Esophagus muscularis mucosa (tissue), 4 donors: ENCODE measurements at places on chromosomes 12 and 14. TPM values are rescaled to one million over a fixed set of nuclear protein-coding genes. Genes with fewer than 3 reads are reported as not detected.

- DNase-seq: no peak
These were observed 131.5 kb downstream of the GPR135 start for GRCh38 chr14:59333668-59334067.

DNA sequence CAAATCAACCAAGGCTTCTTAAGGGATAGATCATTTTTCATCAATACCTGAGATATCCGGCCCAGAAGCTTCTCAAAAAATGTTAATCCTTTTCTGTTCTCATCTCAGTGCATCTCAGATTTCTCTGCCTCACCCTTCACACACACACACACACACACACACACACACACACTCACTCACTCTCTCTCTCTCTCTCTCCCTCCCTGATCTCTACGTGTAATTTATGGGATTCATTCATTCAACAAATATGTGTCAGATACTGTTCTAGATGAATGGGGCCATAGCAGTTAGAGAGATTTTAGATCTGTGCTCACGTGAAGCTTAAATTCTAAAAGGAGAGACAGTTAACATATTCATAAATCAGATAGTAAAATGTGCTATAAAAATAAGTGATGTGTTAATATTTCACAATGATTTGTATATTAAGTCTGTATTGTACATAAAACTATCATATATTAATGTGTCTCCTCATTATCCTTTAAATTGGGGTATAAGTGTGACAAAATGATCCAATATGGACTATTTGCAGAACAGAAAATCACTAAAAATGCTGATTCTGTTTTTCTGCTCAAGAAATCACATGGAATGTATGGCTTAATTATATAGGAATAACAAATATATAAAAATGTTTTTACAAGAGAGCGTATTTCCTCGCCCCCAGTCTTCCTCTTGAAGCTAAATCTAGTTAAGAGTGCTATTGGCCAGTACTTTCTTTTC, 7.3 kb upstream of the FRMD6 start:
- no peak for DNase-seq

DNA sequence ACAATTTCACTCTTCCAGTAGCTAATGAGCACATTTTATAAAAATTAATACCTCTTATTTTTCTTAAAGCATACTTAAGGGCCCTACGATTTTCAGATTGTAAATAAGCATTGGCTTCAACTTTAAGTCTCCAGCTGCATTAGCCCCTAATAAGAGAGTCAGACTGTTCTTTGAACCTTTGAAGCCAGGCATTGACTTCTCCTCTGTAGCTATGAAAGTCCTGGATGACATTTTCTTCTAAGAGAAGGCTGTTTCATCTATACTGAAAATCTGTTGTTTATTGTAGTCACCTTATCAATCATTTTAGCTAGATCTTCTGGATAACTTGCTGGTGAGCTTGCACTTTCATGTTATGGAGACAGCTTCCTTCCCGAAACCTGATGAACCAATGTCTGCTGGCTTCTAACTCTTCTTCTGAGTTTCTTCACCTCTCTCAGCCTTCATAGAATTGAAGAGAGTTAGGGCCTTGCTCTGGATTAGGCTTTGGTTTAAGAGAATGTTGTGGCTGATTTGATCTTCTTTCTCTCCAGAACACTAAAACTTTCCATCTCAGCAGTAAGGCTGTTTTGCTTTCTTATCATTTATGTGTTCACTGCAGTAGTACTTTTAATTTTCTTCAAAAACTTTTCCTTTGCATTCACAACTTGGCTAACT, 377.1 kb upstream of the RGS6 start:
- no peak for DNase-seq

The BRI3BP gene
- 2.2 TPM for total RNA-seq

The PHETA1 gene
- total RNA-seq: 15.6 TPM
